Coronary artery (tissue), 2 donors: ENCODE measurements at places on chromosomes 7 and 10.

DNA sequence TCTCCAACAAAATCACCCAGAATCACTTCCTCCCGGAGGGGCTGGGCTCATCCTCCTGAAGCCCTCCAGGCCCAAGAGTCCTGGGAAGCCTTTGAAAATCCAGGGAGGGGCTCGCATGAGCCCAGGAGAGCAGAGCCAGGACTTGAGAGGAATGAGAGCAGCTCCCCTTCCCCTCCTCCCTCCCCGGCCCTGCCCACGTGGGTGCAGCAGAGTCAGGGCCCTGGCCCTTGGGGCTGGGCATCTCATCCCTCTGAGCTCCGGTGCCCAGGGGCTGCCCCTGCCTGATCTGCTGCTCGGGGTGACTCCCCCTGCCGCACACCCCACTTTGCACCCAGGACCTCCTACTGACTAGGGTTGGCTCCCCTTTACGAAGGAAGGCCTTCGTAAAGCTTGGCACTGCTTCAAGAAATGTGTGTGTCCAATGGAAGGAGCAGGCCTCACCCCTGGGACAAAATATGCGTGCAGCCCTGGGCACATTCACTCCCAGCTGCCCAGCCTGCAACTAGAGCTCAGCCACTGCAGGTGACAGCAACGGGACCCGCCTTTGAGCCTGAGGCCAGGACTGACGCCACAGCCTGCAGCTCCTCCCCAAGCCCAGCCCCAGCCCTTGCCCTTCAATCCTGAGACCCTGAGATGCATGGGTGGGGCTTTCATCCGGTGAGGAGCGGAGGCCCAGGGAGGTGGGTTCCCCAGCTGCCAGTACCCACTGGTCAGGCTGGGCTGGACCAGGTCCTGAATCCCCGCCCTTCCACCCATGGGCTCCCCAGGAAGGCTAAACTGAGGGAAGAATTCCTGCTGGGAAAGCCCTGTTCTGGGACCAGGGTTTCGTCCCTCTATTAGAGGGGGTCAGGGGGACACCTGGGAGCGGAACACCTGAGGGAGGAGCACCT lies 21.8 kb downstream of the PWWP2B start:
- no peak for DNase-seq

- no peak for DNase-seq
Measured at GRCh38 chr7:16975712-16976111, 93.9 kb upstream of the AGR3 start.

DNA sequence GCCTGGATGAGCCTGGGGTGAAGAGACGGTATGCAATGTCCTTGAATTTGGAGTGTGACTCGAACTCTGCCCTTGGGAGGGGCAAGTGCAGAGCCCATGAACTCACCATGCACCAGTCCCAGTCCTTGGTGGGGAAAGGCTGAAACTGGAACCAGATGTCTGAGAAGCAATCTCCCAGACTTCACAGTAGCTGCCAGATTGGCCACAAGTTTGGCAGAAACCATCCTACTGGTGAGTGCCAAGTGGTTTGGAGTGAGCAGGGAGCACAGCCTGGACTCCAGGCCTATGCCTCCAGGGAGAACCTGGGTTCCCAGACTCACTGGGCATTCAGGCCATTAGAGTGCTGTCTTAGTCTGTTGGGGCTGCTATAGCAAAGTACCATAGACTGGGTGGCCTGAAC lies 99.6 kb upstream of the LYZL1 start:
- DNase-seq: no peak

DNA sequence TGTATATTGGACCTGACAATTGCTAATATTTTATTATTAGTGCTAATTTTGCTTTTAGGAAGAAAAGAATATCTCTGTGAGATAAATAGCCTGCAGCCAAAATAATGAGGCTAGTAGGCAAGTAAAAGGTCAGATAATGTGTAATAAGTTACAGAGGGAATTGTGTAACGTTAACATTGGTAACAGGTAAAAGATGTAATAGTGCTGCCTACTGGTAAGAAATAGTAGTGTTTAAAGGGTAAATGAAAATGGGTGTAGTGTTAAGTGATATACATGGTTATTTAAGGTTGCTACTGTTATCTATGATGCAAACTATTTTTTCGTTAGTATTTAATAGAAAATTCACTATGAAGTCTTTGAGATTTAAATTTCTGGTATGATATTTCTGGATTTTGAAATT lies 9.2 kb upstream of the FOXP2 start:
- DNase-seq: no peak

DNA sequence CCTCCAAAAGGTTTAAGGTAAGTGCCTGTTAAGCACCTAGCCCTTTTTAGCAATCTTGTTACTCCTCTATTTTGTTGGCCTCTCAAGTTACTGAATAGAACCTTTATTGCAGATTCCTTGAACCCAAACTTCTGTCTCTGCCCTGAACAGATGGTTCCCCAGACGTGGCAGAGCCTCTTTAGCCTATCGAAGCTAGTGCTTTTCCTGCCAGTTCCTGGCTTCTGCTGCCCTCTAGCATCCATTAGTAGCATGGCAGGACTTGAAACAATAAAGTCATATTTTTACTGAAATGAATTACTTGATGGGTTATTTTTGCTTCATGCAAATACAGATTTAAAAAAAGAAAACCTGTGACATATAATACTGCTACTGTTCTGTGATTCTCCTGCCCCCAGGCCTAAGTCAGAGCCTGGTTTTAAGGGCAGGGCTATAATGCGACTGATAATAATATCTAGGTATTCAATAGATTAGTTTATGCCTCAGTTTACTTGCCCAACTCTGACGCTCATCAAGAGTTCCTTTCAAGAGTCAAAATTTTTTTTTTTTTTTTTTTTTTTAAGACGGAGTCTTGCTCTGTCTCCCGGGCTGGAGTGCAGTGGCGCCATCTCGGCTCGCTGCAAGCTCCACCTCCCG lies 84.3 kb upstream of the PHF14 start:
- DNase-seq: no peak

DNA sequence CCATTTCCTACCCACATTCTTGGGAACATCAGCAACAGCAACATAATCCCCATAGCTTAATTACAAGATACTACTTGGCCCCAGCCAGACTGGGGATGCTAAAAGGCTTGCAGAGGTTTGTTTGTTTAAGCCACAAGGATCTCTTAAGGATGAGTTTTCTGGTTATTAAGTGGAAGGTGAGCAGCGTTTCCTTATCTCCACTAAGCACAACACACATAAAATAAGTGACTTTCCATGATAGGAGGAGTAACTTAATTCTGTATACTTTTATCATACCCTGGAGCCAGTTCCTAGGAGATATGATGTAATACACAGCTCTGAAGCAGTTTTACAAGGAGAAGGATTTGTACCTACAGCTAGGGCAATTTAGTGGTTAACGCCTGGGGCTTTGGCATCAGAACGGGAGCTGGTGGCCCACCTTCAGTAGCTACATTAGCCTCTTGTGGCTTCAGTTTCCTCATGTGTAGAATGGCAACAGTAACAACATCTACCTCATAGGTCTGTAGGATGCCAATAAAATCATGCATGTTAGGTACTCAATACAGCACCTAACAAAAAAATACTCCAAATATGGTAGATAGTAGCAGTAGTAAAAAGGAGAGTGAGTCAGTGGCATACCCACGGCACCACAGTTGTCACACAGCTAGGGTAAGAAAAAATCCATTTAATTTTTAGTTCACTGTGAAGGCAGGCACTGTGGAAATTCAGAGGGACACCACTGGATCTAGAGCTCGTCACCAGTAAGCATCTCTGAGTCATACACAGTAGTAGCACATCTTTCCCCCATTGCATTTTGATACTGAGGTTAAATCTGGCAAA lies 55.2 kb downstream of the DOCK4 start:
- no peak for DNase-seq

GRCh38 chr10:7334642-7334964 lies 76.2 kb downstream of the SFMBT2 start:
- no peak for DNase-seq

GRCh38 chr7:129887865-129888264 lies 64.9 kb downstream of the UBE2H start:
- no peak for DNase-seq

- no peak for DNase-seq
Measured at GRCh38 chr7:117083648-117084047, 130.3 kb downstream of the ST7 start.

DNA sequence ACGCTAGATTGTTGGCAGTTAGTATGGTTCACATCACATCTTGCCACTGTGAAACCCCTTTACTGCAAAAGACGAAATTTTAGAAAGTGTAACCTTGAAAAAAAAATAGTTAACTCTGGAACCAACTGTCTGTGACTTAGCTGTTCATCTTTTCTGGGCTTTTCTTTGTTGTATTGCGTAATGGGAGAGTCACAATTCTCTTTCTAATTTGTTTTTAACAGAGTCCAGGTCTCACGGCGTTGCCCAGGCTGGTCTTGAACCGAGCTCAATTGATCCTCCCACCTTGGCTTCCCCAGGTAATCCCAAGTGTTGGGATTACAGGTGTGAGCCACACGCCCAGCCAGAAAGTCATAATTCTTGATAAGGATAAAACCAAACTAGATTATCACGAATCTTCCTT lies 14.5 kb downstream of the UBE3C start:
- DNase-seq: no peak

GRCh38 chr7:41702635-41703371 lies at the start of gene INHBA:
Gene INHBA (minus strand): TSS chr7:41703090. CDS start chr7:41700374, 2,716 bp downstream.
- DNase-seq: no peak

GRCh38 chr7:128954830-128955802 lies 17.4 kb downstream of the IRF5 start:
- DNase-seq: no peak

DNA sequence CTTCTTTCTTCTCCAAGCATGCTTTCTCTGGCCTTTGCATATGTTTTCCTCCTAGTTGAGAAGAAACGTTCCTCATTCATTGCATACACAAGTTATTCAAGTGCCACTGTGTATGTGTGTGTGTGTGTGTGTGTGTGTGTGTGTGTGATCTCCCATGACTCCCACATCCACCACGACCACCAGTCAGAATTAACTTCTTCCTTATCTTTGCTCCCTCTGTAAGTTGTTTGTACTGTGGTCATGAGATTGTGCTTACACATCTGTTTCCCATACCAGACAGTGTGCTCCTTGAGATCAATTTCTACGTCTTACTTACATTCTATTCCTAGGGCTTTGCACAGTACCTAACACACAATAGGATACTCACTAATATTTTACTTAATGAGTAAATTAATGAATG lies 22.4 kb upstream of the FAM13C start:
- DNase-seq: no peak

GRCh38 chr10:122113161-122113944 lies 124.4 kb downstream of the TACC2 start:
- peak; percentile 83 for DNase-seq

GRCh38 chr7:42414941-42415505 lies 178.0 kb upstream of the GLI3 start:
- no peak for DNase-seq

DNA sequence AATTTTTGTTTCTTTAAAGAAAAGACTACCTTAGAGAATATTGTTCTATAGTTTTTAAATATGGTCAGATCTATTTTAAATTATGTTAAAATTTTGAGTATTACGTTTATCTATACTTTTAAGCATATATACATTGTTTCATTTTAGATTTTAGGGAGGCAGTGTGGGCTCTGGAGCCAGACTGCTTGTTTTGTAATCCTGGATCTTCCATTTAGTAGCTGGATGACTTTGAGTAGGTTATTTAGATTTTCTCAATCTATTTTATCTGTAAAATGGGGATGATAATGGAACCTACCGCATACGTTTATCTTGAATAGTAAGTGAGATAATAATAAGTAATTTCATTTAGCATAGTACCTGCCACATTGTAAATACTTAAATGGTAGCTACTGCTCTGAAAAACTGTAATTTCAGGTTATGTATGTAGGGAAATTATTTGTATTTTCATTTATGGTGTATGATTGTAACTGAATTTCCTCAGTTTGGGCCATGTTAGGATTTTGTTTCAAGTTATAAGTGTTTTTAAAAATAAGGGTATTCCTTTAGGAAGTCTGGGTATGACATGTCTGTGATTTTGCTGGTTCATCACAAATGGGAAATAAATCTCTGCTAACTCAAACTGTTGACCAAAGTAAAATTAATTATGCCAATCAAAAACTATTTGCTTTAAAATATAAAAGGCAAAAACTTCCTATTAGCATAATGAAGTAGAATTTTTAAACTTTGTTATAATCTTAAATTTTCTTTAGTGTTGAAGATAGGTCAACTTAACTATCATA lies 6.5 kb downstream of the PTEN start:
- no peak for DNase-seq

DNA sequence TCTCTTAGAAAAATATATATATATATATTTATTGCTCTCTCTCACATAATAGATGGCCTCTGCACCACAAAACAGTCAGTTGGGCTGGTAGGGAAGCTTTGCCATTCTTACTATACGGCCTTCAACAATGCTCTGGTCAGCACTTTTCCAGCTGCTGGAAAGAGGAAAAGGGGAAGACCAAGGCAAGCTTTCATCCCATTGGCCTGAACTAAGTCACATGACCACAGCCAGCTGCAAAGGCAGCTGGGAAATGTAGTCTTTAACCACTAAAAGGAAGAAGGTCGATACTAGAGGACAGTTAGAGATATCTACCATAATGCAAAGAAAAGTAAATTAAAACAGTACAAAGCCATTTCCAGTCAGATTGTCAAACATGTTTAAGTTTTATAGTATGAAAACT lies 58.4 kb upstream of the MACROH2A2 start:
- DNase-seq: no peak

- DNase-seq: no peak
Measured at GRCh38 chr7:25901658-25902057, 250.3 kb upstream of the NFE2L3 start.

GRCh38 chr7:117324960-117325359 lies 2.1 kb upstream of the WNT2 start:
- no peak for DNase-seq
